ENCODE measurements at places on chromosomes 12 and 14. TPM values are rescaled to one million over a fixed set of nuclear protein-coding genes. Genes with fewer than 3 reads are reported as not detected.

Gene STXBP6
- 22.0 TPM for total RNA-seq

Gene ZNF605
- 11.0 TPM for total RNA-seq

Gene MYRFL
- not detected for total RNA-seq

Gene IRF9
- 59.5 TPM for total RNA-seq

Gene METAP2
- 80.8 TPM for total RNA-seq

Gene RIN3
- total RNA-seq: 10.7 TPM

All from subcutaneous preadipocyte (primary cell).